ENCODE measurements at places on chromosomes 11 and 22.
A peak's percentile ranks its signal among the peaks of the same experiment; 100 is the strongest.

- no peak for DNase-seq
Observed at GRCh38 chr11:1225386-1226225, 2.7 kb downstream of the MUC5B start.

- DNase-seq, result no peak
Observed at GRCh38 chr11:34192481-34193401, 87.3 kb downstream of the NAT10 start.

DNA sequence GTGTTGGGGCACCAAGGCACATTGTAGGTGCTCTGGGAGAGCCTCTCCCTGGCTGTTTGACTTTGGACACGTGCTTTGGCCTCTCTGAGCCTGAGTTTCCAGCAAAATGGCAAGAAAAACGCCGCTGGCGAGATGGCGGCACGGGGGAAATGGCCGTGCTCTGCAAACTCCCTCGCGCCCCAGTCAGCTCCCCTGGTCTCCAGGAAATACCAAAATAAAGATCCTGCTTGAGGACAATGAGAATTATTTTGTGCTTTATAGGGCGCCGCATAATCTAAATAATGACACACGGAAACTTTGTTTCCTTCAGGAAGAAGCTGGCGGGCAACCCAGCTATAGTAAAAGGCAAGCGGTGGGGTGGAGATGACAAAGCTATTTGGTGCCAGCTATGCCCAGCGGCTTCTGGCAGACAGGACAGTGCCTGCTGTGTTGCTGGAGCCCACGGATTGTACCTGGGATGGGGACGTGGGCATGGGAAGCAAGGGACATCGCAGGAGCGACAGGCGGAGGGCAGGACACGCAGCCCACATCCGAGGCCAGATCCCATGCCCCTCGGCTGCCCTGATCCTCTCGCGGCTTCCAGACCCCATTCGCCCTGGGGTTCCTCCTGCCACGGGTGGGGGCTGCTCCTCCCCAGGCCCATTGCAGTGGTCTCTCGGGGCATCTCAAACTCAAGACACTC lies 26.3 kb upstream of the RFPL3 start:
- DNase-seq, result no peak

DNA sequence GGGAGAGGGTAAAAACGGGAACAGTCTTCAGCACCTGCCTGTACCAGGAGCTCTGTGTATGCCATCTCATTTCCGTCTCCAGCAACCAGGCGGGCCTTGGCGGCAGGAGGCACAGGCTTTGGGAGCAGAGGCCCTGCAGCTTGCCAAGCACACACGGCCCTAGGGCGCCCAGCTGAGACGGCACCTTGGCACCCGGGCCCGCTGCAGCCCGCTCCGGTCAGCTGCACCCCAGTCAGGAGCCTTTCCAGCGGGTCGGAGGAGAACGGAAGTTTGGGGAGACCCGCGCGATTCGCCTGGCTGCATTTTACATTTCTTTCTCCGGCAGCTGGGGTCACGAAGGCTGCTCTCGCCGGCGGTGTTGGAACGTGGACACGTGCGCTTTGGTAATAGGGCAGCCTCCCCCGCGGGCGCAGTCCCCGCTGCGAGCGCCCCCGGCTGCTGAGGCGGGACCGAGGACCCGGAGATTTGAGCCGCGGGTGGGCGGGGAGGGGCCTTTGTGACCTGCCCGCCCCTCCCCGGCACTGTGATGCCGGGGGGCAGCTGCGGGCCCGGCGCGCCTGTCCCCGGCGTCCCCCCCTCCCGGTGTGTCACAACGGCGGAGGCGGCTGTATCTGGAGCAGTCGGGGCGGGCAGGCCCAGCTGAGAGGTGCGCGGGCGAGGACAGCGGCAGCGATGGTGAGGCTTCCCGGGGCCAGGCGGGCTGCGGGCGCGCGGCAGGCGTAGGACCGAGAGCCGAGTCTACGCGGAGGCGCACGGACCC lies at the start of gene TUBA8:
Gene TUBA8 (plus strand): TSS at position 616 of the 760 bp plus-strand sequence. CDS start 57 bp downstream, at position 673.
- DNase-seq, result no peak

GRCh38 chr11:14362611-14363010 lies 3.6 kb upstream of the RRAS2 start:
- DNase-seq, result no peak

GRCh38 chr11:45374653-45375059 lies 88.5 kb upstream of the SYT13 start:
- DNase-seq, result no peak

DNA sequence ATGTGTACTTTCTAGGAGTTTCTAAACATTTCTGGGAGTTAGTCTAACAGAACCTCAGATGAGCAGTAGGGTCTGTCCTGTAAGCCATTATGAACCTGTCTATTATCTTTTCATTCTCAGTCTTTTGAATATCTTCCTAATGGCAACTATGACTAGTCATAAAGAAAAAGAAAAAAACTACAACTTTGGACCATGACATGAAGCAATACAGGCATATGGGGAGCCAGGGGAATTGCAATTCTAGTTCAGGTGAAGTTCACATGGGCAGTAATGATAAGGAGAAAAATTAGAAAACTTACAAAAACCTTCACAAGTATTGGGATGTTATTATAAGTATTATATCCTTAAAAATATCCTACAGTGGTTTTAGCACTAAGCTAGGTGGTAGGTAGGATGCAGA lies 649.0 kb upstream of the ANO5 start:
- DNase-seq, result no peak

- DNase-seq, result no peak
Observed at GRCh38 chr11:114059984-114060391, 477 bp downstream of the ZBTB16 start.

DNA sequence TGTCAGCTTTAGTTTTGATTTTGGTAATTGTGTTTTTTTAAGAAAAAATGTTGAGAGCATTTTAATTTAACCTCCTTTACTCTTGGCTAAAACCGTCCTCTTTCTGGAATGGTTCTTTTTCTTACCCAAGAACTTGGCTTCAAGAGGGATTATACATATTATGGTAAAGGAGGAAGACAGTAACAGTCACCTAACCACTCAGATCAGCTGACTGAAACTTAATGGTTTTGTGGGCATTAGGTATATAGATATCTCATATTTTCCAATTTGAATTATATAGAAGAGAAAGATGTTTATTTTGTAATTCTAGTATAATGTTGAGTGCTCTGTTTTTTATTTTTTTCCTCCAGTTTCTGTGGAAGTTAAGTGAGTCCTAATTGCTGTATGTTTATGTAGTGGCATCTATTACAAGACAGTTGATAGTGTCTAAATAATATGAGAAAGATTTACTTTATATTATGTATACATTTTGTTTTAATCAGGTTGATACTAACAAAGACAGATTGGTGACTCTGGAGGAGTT lies 36.6 kb upstream of the NCR3LG1 start:
- no peak for DNase-seq

GRCh38 chr11:128476729-128477128 lies 110.6 kb downstream of the ETS1 start:
- peak; percentile 55 for DNase-seq

Data from T-helper 1 cell (primary cell).